ENCODE measurements at places on chromosomes 11 and 22.

- DNase-seq: no peak
Observed at GRCh38 chr11:126465573-126466188, 110.2 kb downstream of the ST3GAL4 start.

- DNase-seq: no peak
Observed at GRCh38 chr22:31940506-31940905, 3.8 kb upstream of the YWHAH start.

GRCh38 chr22:50192436-50193204 is 6.9 kb downstream of the TRABD start:
- no peak for DNase-seq

DNA sequence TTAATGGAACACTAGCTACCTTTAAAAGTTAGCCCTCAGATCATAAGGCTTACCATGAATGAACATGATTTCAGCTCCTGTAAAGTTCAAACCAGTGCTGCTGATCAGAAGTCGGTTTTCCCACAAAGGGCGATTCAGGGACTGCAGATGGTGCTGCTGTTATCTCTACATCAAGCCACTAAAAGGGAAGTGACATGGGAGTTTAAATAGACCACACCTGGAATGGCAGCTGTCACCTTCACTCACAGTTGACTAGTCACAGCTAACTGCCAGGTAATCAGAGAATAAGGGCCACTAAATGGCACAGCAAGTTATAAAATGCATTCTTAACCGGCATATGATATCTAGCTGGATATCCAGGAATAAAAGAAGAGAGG is 581.1 kb upstream of the ARHGAP42 start:
- DNase-seq: no peak

DNA sequence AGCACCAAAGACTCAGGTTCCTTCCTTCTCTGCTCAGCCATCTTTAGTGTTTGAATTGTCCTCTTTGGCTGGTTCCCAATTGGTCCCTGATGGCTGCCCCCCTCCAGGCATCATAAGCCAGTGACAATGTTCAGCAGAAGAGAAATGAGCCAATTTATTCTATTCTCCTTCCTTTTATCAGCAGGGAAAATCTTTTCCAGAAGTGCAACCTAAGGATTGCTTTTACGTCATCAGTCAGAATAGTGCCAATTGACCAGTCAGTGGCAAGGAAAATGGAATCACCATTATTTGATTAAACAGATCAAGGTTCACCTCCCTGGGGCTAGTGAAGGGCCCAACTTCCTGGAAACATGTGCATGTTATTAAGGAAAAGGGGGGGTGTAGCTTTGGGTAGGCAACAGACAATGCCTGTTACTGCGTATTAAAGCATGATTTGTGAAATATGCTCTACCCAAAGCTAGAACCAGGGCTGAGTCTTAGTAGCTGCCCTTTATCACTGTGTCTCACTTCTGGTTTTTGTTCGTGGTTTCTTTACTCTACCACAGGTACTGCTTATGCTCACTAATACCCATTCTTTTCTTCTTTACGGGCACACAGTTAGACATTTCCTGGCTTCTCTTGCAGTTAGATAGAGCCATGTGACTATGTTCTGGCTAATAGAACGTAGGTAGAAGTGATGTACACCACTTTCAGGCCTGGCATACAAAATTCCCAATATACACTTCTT is 12.6 kb upstream of the DBX1 start:
- no peak for DNase-seq

DNA sequence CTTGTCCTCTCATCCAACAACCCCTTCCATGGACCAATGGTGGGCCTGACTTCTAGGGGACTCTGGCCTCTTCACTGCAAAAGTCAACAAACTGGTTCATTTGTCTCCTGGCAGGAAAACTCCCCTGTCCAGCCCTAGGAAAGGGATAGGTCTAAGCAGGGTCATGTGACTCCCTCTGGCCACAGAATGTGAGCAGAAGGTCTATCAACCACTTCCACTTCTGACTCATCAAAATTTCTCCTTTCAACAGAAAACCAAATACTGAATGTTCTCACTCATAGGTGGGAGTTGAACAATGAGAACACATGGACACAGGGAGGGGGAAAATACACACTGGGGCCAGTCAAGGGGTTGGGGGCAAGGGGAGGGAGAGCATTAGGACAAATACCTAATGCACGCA is 1.3 kb upstream of the ISX start:
- DNase-seq: peak; percentile 57

DNA sequence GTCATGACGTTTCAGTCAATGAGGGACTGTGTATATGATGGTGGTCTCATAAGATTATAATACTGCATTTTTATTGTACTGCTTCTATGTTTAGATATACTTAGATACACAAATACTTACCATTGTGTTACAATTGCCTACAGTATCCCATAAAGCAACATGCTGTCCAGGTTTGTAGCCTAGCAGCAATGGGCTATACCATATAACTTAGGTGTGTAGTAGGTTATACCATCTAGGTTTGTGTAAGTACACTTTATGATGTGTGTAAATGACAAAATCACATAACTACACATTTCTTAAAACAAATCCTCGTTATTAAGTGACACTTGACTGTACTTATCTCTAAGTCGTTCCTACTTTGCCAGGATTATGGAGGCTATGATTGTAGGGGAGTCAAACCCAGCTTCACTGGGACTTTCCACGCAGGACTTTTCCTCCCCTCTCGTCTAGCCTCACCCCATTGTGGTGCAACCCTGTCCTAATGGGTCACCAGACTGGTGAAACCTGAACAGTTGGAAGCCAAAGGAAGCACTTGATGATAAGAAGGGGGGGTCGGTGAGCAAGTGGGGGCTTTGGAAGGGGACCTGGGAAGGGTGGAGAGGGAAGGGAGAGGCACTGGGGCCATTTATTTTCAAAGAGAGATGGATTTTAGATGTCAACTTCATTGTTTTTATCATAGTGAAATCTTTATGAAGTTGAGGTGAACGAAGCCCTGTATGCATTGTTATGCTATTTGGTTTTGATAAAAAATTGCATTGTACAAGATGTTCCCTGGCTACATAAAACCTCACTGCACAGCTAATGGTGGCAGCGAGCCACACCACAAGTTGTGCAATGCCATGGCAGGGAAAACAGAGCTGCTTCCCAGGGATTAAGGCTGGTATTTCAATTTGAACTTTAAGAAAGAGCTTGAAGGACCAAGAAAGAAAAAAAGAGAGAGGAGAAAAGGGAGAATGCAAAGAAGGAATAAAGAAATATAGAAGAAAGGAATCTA is 129.1 kb downstream of the EHF start:
- no peak for DNase-seq

GRCh38 chr11:91686281-91686680 is 538.3 kb upstream of the FAT3 start:
- no peak for DNase-seq

- no peak for DNase-seq
Observed at GRCh38 chr11:71532036-71532610, 5.1 kb downstream of the KRTAP5-7 start.

DNA sequence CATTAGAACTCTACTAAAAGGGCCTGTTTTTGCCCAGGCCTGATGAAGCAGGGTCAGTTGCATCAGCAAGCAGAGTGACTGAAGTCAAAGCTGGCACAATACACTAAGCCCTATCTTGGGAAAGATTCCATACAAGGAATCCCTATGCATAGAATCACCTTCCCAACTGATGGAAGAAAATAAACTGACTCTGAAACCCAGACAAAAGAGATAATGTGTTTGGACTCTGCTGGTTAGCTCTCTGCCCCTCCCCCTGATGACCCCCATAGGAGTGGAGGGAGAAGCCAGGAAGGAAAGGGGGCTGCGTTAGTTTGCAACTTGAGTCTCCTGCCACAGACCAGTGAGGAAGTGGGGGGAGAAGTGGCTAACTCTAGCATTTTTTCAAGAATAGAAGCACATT is 32.9 kb downstream of the GALNT18 start:
- DNase-seq: no peak

DNA sequence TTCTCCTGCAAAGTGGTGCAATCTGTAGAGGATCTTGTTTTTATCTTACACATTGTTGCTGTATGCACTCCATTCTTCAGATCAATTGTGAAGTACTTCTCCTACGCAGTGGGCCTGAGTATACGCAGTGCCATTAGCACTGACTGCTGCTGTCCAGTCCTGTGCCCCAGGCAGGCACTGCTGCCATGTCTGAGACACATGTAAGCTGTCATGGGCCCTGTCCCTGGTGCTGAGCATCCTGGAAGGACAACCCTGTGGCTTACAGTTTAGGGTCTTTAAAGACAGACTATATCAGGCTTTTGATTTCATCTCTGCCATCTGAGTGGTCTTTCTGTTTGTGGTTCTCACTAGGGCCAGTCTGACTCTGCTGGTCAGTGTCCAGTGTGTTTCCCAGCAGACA is 44.8 kb upstream of the PTPN5 start:
- DNase-seq: no peak

- DNase-seq: peak; percentile 85
Observed at GRCh38 chr22:39960791-39961746, 872 bp downstream of the TMA7B start.

GRCh38 chr11:110712659-110713448 is 617 bp upstream of the ARHGAP20 start:
- peak; percentile 16 for DNase-seq

DNA sequence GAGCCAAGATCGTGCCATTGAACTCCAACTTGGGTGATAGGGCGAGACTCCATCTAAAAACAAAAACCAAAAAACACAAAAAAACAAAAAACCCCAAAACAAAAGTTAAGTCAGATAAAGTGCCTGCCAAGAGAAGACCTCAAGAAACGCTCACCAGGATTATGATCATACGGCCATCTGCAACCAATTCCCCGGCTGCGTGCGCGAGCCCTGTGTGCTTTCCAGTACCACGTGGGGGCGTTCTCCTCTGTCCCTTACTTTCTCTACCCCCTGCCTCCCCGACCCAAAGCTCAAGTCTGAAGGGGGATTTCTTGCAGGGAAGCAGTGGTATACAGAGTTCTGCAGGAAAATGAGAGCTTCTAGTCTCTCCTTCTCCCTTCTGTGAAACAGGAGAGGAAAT is 10.5 kb upstream of the RPS19BP1 start:
- no peak for DNase-seq

DNA sequence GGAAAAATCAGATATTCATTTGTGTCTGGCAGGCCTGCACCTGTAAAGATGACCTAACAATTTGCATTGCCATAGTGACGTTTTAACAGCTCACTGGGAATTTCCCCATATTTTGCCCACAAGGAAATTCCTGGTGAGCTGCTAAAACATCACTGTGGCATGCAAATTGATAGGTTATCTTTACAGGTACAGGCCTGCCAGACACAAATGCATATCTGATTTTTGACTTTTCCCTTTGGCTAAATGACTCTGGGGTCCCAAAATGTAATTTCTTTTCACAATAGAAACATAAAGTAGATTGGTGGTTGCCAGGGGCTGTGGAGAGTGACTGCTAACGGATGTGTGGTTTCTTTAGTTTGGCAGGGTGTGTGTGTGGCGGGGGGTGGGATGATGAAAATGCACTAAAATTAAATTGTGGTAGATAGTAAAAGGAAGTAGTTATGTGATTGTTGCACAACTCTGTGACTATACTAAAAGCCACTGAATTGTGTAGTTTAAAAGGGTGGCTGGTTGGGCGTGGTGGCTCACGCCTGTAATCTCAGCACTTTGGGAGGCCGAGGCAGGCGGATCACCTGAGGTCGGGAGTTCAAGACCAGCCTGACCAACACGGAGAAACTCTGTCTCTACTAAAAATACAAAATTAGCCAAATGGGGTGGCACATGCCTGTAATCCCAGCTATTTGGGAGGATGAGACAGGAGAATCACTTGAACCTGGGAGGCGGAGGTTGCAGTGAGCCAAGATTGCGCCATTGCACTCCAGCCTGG is 18.5 kb upstream of the FEZ1 start:
- DNase-seq: peak; percentile 39

GRCh38 chr11:92457250-92457649 is 232.6 kb downstream of the FAT3 start:
- DNase-seq: no peak

GRCh38 chr22:38867471-38868285 is 4.3 kb downstream of the CBX6 start:
- no peak for DNase-seq

DNA sequence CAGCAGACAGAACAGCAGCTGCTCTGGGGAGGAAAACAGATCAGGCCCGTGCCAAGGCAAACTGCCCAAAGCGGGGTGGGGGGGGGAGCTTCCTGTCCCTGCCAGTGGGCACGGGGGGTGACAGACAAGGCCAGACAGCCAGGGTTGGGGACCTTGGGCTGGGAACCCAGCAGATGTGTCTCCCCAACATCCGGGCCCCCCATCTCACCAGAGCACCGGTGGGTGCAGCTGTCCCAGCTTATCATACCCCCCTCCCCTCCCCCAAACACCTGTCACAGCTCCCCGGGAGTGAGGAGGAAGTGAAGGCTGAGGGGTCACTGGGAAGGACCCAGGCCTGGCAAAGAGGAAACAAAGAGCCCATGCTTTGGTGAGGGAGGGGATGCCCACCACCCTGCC is 1.3 kb downstream of the PPP1R14B start:
- no peak for DNase-seq

- DNase-seq: no peak
Observed at GRCh38 chr22:45312415-45312814, 2.7 kb downstream of the FAM118A start.

DNA sequence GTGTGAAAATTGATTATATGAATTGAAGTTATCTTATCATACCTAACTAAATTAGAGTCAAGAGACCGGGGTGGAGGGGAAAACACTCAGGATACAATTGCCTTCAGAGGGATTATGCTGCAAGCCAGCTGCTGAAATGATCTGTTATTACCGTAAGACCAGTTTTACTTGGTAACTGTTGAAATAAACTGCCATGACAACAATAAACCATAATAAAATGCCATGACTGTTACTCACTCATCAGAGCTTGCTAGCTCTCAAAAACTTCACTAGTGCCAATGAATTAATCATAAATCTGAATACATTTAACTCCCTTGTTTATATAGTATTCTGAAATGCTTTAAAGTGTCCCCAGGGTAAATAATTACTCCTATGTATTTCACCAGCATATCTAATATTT is 68.2 kb downstream of the CASP12 start:
- DNase-seq: no peak
